ENCODE measurements at places on chromosomes 1 and 21.
A peak's percentile ranks its signal among the peaks of the same experiment; 100 is the strongest.

DNA sequence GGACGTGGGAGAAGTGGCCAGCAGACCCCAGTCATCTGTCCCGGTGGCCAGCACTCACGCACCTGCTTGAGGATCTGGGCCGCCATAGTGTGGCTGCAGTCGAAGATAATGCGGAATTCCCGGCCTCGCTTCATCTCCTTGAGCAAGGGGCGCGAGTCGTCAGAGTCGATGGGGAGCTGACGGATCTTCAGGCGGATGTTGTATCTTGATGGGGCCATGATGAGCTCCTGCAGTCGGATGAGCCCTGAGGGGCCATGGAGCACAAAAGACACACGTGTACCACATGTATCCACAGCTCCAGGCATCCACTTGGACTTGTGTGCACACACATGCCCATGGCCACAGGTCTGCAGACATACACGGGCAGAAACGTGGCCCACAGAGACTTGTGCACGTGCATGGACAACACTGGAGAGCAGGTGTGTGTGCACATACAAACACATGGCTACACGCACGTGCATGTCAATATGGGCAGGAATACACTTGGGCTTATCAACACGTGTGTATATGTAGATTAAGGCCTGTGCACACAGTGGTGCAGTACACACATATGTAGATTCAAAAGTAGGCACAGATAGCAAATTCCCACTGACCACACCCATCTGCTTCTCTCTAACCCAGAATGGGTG lies 162.1 kb downstream of the GRIK3 start:
- no peak for DNase-seq

DNA sequence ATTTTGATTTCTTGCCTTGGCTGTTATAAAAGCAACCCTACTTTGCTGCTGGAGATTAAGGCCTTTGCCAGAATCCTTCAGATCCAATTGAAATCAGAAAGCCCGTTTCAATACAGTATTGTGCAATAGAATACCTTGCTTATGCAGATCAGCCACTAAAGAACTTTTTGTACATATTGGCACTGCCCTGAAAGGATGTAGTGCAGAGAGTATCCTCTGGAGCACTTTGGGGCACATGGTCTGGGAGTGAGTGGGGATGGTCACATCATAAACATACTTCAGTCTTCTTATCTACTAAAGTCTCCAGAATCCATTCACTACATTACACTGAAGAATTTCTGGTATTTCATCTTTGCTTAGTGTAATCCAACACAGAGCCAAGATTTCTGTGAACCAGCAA lies 189.0 kb downstream of the CENPF start:
- no peak for DNase-seq

DNA sequence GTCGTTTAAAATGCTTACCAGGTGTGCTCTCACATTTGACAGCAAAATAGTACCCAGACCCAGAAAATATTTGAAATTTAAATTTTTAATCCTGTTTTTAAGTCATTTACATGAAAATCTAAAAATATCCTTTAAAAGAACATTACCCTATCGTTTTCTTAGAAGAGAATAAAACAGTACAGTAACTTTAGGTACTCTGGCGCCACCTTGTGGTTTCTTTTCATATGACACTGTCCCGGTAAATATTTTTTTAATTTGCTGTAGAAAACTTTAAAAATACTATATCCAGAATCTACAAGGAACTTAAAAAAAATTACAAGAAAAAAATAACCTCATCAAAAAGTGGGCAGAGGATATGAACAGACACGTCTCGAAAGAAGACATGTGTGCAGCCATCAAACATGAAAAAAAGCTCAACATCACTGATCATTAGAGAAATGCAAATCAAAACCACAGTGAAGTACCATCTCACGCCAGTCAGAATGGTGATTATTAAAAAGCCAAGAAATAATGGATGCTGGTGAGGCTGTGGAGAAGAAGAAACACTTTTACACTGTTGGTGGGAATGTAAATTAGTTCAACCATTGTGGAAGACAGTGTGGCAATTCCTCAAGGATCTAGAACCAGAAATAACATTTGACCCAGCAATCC lies 129.2 kb downstream of the RGS21 start:
- peak; percentile 47 for DNase-seq

- DNase-seq: no peak
These were observed 22.2 kb upstream of the SLC5A9 start for GRCh38 chr1:48200166-48200900.

DNA sequence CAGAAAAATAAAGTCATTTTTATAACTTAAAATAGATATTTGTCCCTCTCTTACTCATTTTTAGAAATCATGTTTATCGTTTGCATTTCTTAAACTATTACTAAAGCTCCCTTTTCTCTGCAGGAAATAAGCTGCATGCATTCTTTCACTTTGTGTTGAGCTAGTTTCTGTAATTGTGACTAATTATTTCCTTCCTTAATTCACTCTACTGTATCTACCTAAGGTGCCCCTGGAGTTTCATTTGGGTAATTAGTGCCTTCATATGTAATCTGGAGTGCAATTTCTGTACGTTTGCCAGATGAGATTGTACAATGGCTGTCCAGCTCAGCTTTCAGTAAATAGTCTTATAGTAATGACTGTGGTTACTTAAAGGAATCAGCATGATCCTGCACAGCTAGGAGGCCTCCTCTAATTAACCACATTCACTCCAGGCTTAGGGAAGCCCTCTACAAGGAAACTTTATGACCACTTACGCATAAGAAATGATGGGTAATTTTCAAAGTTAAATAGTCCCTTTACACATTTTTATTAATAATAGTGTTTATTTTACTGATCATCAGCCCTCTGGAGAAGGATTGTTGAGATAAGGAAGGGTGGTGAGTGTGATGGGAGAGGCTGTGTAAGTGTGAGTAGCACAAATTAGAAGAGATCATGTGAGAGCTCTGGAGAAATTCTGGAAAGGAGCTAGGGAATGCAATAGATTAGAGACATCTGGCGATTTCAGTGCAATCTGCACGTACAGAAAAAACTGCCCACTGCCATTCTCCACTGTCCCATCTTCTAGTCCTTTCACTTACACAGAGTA lies 86.8 kb downstream of the LRRC8C start:
- DNase-seq: peak; percentile 92

DNA sequence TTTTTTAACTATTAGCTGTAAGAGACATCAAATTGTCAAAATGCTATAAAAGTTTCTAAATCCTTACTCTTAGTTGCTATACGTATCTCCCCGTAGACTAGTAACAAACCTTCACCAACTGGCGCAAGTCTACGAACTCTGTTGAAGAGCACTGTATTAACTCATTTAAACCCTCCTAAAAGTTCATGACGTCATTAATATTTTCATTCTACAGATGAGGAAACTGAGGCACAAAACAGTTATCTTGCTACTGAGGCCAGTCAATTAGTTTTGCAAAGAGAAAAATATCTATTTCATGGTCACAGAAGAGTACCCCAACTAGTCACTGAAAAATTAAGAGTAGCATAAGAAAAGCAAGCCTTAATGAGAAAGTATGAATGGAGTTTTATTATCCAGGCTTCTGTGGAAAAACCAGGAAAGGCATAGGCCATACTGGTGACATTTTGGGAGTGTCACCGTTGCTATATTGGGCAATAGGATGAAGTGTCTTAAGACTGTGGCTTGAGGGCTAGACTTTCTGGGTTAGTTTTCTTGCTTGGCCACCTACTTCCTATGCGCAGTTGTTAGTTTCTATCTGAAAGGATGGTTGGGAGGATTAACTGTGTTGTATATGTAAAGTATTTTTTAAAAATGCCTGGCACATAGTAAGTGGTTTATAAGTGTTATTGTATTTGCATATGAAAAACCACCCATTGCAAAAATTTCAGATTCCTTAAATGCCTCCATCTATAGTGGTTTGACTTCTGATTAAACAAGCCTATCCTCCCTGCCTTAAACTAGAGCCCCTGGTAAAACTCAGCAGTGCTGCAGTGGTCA lies 52.4 kb upstream of the SYT14 start:
- DNase-seq: no peak

GRCh38 chr1:243725075-243725474 lies 125.0 kb downstream of the AKT3 start:
- DNase-seq: no peak

- DNase-seq: no peak
These were observed 124.6 kb upstream of the ZNF648 start for GRCh38 chr1:182185842-182186756.

- no peak for DNase-seq
These were observed 339.6 kb downstream of the NUF2 start for GRCh38 chr1:163661391-163661790.

GRCh38 chr1:193157360-193157759 lies 29.1 kb downstream of the B3GALT2 start:
- no peak for DNase-seq

DNA sequence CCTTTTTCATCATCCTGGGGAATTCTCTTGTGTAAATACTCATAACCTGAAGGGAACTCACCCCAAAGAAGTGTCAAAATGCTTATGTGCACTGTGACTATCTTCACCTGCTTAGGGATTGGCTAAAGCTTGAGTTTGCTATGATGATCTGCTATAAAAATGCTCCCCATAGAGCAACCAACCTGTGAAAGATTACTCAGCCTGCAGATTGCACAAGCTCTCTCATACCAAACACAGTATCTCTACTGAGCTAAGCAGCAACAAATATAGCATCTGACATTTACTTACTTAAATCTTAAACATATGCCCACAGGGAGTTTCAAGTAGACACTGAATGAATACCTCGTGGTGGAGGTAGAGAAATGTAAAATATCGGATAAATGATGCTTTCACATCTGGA lies 725.8 kb downstream of the MRPL39 start:
- DNase-seq: no peak

DNA sequence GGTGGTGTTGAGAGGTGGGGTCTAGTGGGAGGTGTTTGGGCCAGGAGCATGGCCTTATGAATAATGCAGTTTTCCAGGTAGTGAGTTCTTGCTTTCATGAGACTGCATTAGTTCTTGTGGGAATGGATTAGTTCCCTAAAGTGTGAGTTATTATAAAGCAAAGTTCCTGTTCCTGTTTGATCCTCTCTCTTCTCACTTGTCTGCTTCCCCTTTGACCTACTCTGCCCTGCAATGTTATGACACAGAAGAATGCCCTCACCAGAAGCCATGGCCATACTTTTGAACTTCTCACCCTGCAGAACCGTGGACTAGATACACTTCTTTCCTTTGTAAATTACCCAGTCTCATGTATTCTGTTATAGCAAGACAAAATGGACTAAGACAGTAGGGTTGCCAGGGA lies 53.6 kb downstream of the MAP3K7CL start:
- DNase-seq: no peak

DNA sequence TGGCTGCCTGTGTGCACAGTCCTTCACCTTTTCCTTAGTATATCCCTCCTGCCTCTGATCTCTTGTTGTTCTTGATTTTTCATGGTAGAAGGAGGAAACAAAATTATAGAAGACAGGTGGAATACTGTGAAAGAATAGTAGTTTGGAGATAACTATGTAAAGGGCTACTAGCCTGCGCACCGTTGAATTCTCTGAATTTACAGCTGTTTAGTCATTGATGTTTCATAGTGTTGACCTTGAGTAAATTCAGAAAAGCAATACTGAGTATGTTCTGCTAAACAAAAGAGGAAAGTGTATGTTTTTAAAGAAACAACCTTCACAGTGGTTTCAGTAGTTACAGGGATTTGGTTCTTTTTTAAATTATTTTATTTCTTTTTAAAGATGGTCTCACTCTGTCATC lies 18.1 kb downstream of the CAMTA1 start:
- DNase-seq: no peak

- no peak for DNase-seq
These were observed 30.6 kb upstream of the NEK7 start for GRCh38 chr1:198125995-198126735.

DNA sequence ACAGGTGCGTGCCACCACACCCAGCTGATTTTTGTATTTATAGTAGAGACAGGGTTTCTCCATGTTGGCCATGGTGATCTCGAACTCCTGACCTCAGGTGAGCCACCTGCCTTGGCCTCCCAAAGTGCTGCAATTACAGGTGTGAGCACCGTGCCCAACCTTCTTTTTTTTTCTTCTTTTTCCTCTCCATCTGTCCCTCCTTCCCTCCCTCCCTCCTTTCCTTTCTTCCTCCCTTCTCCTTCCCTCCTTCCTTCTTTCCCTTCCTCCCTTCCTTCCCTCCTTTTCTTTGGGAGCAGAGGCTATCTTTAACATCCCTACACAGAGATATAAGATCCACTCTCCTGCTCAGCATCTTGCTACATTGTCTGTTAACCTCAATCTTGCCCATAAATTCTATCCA lies 24.4 kb upstream of the FAM89A start:
- no peak for DNase-seq

DNA sequence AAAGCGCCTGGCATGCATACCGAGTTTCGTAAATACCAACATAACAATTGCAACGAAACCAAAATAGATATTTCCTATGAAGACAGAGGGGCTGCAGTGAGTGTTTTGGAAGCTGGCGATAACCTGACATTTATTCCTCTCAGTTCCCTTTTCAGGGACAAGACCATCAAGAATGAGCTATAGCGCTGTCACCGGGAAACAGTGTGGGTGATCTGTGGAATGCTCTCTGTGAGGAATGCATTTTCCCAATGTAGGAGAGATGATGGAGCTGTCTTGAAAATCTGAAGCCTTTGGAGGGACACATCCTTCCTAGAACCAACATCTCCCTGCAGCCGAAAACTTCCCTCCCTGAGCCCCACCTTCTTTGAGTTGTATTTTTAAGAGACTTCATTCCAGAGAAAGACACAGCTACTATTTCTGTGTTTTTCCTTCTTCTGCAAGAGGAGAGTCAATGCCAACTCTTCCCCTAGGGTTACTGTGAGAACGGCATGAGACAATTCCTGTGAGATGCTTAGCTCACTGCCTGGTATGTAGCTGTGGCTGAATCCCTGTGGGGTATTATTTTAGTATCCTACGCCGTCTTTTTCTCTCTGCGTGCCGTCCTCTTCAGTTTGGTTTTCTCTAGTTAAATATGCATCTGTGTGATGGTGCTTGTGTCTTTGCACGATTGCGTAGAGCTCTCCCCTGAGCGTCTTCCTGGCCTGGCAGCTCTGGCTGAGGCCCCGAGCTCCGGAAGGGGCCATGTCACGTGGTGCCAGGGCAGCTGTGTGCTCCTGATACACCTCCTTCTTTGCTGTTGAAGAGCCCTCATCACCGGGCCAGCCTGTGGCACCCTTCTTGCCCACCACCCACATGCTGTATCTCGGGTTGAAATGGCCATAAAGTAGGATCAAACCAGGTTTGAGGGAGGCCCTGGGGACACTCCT lies 45.2 kb downstream of the AJAP1 start:
- DNase-seq: no peak

DNA sequence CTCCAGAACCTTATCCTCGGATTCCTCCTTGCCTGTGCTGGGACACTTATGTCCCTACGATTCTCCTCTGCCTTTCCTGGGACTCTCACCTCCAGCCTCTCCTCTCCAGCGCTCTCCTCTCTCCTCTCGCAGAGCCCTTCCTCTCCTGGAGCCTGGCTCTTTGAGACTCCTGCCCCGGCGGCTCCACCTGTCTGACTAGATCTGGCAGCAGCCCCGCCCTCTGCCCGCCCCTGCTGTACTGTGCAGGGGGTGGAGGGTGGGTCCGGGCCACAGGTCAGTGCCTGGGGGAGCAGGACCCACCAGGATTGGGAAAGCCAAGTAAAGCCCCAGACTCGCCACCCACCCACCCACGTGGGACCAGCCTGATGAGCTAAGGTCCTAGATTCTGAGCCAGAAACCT lies 1.6 kb downstream of the ELOVL1 start:
- no peak for DNase-seq

- DNase-seq: no peak
These were observed 70.7 kb upstream of the TSPAN2 start for GRCh38 chr1:115159958-115160357.

GRCh38 chr1:182395906-182396305 lies 4.3 kb upstream of the GLUL start:
- DNase-seq: no peak

GRCh38 chr21:34630536-34631143 lies 15.7 kb upstream of the RCAN1 start:
- peak; percentile 73 for DNase-seq

- DNase-seq: no peak
These were observed 8.0 kb upstream of the TMEM52 start for GRCh38 chr1:1926886-1927660.

Data from NCI-H1105 treated with DMSO at 0.1 percent for 48 hours (cell line).